ENCODE measurements at places on chromosomes 7 and 10.

GRCh38 chr7:78370936-78371335 lies 572.4 kb downstream of the PHTF2 start:
- H3K27ac ChIP-seq: no peak overlapping the region
- H3K4me3 ChIP-seq: no peak overlapping the region
- H3K27me3 ChIP-seq: no peaks in the 10 kb centered on the region

GRCh38 chr7:43756368-43757072 lies 2.0 kb upstream of the BLVRA start:
- no peaks in the 10 kb centered on the region for H3K36me3 ChIP-seq
- H3K4me1 ChIP-seq: no peaks in the 10 kb centered on the region
- no peaks in the 10 kb centered on the region for H3K27me3 ChIP-seq
- no peak overlapping the region for H3K4me3 ChIP-seq
- no peak overlapping the region for H3K27ac ChIP-seq

- peak; percentile 63 for DNase-seq
- peaks cover 28% of the 10 kb centered on the region for H3K4me1 ChIP-seq
- H3K4me3 ChIP-seq: no peak overlapping the region
- no peaks in the 10 kb centered on the region for H3K36me3 ChIP-seq
Measured at GRCh38 chr7:105978035-105978434, 15.0 kb downstream of the CDHR3 start.

DNA sequence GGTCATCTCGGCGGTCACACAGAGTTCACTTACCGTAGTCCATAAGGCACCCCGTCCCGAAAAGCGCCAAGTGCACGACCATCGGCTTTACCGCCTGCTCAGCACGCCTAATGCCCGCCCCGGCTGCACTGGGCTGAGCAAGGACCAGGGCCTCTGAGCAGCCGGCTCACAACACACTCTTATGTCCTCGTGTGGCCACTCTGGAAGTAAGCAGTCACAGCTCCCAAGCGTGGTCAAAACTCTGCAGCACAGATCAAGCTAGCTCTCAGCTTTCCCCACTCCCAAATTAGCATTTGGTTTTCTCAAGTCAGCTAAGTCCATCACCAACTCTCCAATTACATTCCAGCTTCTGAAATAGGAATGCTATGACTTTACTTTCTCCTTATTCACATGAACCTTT lies 57.7 kb downstream of the MAD1L1 start:
- H3K4me3 ChIP-seq: no peak overlapping the region
- DNase-seq: no peak
- no peaks in the 10 kb centered on the region for H3K4me1 ChIP-seq
- no peaks in the 10 kb centered on the region for H3K36me3 ChIP-seq
- no peak overlapping the region for H3K27ac ChIP-seq
- H3K27me3 ChIP-seq: no peaks in the 10 kb centered on the region

DNA sequence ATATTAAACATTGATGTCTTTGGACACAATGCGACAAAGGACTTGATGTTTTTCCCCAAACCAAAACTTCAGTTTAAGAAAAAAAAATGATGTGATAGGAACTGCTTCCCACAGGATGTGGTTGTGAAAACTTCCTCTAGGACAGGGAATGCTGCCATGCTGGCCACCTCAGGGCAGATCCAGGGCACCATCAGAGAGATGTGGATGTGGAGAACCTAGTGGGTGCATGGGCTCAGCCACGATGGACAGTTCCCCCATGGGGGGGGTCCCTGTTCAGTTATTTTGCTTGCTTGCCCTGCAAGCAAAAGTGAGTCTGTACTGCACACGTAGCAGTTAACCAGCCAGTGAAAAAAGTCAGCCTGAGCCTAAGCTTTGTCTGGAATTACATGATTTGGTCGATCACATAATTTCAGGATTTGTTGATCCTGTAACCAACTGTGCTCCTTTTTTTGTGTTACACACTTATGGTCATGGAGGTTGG lies 36.3 kb downstream of the LAMB4 start:
- no peaks in the 10 kb centered on the region for H3K27me3 ChIP-seq
- H3K4me1 ChIP-seq: no peaks in the 10 kb centered on the region
- H3K27ac ChIP-seq: no peak overlapping the region
- H3K4me3 ChIP-seq: no peak overlapping the region

DNA sequence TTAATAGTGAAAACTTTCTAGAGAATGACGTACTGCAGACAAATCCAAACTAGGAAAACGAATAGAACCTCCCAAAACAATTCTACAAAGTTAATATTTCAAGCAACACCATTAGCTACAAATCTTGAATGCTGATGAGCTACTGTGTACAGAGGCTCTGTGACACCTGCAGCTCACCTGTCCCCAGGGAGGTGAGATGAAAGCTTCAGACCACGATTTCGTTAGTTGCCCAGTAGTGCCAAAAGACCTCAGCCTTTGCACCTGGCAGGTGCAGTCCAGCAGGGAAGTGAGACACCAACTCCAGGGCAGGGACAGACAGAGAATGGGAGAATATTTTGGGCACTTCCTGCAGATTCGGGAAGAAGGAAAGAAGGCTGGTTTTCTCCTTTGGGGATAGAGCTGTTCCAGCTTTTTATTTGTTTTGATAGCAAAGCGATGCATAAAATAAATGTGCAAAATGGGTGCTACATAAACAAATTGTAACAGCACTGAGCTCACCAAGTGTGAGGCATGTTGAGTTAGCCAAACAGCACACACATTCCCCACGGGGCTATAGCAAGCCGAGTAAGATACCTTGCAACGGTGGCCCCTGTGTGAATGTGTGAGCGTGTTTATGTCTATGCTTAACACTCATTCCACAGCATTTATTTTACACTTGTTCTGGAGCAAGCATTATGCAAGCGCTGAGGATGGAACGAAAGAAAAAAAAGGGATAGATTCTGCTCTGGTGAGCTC lies 1024.8 kb upstream of the AUTS2 start:
- H3K27me3 ChIP-seq: no peaks in the 10 kb centered on the region
- no peak for DNase-seq
- no peak overlapping the region for H3K27ac ChIP-seq
- H3K4me1 ChIP-seq: no peaks in the 10 kb centered on the region
- no peaks in the 10 kb centered on the region for H3K36me3 ChIP-seq

All from testis (tissue), 5 donors.